Myocyte (in vitro differentiated cells): ENCODE measurements at places on chromosomes 7 and 10.

GRCh38 chr7:585229-585711 is 65.6 kb upstream of the PDGFA start:
- DNase-seq, result no peak

GRCh38 chr10:124231168-124232155 is 138.1 kb upstream of the CHST15 start:
- DNase-seq, result no peak

DNA sequence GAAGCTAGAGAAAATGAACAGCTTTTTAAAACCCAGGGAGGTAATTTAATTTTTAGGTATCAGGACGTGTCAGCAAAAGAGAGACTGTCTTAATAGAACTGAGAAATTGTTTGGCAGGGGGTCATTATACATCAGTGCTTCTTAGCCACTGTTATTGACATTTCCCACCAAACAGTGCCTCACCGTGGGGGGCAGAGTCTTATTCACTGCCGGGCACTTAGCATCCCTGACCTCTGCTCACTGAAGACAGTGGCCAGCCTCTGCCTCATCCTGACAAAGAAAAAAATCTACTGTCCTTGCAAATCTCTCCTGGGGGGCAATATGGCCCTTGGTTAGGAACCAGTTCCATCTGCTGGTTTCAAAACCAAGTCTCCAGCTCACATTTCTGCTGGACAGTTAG is 14.2 kb upstream of the MKI67 start:
- no peak for DNase-seq

- no peak for DNase-seq
Observed at GRCh38 chr7:25951414-25952260, 200.4 kb upstream of the NFE2L3 start.

DNA sequence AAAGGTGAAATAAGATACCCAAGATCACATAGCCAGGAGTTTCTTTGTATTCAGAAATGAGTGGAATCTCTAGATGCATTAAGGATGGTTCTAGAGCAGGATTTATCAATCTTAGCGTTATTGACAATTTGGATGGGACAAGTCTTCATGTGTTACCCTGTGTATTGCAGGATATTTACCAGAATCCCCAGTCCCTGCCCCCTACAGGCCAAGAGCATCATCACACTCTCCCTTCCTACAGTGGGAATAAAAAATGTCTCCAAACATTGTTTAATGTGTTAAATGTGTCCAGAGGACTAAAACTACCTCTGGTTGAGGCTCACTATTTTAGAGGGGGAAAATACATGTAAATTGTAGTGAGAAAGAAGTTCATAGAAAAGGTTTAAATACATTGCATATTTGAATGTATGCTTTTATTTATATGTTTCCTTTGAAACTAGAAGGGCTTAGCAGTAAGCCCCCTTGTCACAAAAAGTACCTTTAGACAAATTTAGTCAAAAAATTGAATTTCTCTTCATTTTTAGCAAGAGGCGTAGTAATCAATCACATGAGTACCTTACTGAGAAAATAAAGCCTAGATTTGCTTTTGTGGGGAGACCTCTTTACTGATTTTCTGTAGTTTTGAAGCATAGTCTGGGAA is 141.2 kb downstream of the MLLT10 start:
- peak; percentile 13 for DNase-seq
